Muscle of leg (tissue), 16 donors: ENCODE measurements at places on chromosomes 2 and 18. TPM values are rescaled to one million over a fixed set of nuclear protein-coding genes. Genes with fewer than 3 reads are reported as not detected.

- no peaks in the 10 kb centered on the region for H3K36me3 ChIP-seq
- no peaks in the 10 kb centered on the region for H3K27me3 ChIP-seq
- H3K4me3 ChIP-seq: no peak overlapping the region
- no peak overlapping the region for H3K27ac ChIP-seq
- no peaks in the 10 kb centered on the region for H3K4me1 ChIP-seq
Observed at GRCh38 chr2:47616506-47616905, 166.4 kb upstream of the MSH6 start.

GRCh38 chr2:16330982-16331381 lies 334.7 kb downstream of the CYRIA start:
- H3K4me1 ChIP-seq: peaks cover 12% of the 10 kb centered on the region
- peaks cover 2% of the 10 kb centered on the region for H3K27me3 ChIP-seq
- H3K4me3 ChIP-seq: no peak overlapping the region
- no peak overlapping the region for H3K27ac ChIP-seq
- no peak for DNase-seq

- H3K27me3 ChIP-seq: no peaks in the 10 kb centered on the region
- H3K27ac ChIP-seq: no peak overlapping the region
- DNase-seq: no peak
Observed at GRCh38 chr2:29597035-29597434, 324.4 kb downstream of the ALK start.

GRCh38 chr18:48304906-48305693 lies 104.1 kb downstream of the ZBTB7C start:
- H3K27ac ChIP-seq: no peak overlapping the region
- peaks cover 21% of the 10 kb centered on the region for H3K4me1 ChIP-seq
- H3K4me3 ChIP-seq: no peak overlapping the region
- H3K36me3 ChIP-seq: no peaks in the 10 kb centered on the region
- H3K27me3 ChIP-seq: no peaks in the 10 kb centered on the region

- H3K4me3 ChIP-seq: no peak overlapping the region
- peaks cover 2% of the 10 kb centered on the region for H3K36me3 ChIP-seq
Observed at GRCh38 chr2:6924924-6925409, 7.8 kb downstream of the RNF144A start.

DNA sequence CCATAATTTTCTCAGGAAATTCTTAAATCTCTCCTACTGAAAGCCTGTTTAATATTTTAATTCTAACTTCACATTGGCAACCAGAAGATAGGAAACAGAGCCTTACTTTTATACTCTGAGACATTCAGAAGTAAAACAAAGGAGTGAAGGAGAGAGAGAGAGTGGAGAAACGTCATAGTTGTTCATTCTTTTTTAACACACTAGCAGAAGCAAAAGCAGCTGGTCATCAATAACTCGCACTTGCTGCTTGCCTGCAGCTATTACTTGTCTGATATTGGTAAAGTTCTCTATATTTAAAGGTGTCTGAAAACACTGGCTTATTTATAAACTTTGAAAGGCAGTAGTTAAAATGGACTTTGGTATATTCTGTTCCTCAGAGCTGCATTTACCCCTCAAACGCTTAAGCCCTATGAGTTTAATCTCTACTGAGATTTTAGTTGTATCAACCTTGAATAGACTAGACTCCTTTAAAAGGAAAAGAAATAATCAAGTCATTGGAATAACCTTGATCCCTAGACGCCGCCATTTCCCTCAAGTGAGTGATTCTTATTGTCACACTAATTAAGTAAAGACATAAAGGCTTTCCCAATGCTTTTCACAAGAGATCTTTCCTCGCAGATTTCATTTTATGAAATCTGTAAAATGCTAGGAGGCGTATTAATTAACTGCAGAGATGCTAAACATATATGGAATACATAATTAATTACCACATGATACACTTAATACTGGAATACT lies 182.0 kb downstream of the PID1 start:
- H3K27me3 ChIP-seq: no peaks in the 10 kb centered on the region
- no peak for DNase-seq
- no peak overlapping the region for H3K27ac ChIP-seq
- peaks cover 5% of the 10 kb centered on the region for H3K4me1 ChIP-seq
- H3K4me3 ChIP-seq: no peak overlapping the region
- H3K36me3 ChIP-seq: no peaks in the 10 kb centered on the region

- no peaks in the 10 kb centered on the region for H3K27me3 ChIP-seq
- no peak overlapping the region for H3K27ac ChIP-seq
- no peaks in the 10 kb centered on the region for H3K36me3 ChIP-seq
- H3K4me3 ChIP-seq: no peak overlapping the region
- H3K4me1 ChIP-seq: peaks cover 12% of the 10 kb centered on the region
Observed at GRCh38 chr2:47251404-47251675, 96.2 kb upstream of the STPG4 start.

GRCh38 chr2:98464772-98465310 lies 20.2 kb downstream of the INPP4A start:
- peak; percentile 53 for DNase-seq
- peak overlapping the region; percentile 56 for H3K27ac ChIP-seq
- no peak overlapping the region for H3K4me3 ChIP-seq

- H3K36me3 ChIP-seq: peaks cover 5% of the 10 kb centered on the region
- H3K4me1 ChIP-seq: peaks cover 12% of the 10 kb centered on the region
- H3K27ac ChIP-seq: no peak overlapping the region
- H3K4me3 ChIP-seq: no peak overlapping the region
- no peaks in the 10 kb centered on the region for H3K27me3 ChIP-seq
Observed at GRCh38 chr2:151762694-151763093, 28.4 kb upstream of the NEB start.

DNA sequence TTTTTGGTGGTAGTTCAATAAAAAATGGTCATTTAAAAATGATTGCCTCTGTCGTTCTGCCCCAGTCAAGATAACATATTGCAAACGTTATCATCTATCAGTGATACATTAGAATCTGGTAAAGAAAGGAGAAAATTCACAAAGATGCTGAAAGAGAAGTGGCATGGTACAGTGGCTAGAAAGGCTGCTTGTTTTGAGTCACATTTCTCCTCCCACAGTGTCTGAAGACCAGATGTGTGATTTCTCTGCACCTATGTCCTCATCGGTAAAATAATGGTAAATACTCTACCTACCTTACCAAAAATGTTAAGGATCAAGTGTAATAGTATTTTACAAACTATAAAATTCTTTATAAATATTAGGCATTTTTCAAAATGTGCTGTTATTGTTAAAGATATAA lies 76.1 kb upstream of the NOSTRIN start:
- H3K27me3 ChIP-seq: no peaks in the 10 kb centered on the region
- no peak overlapping the region for H3K27ac ChIP-seq
- no peak for DNase-seq
- H3K4me3 ChIP-seq: no peak overlapping the region
- peaks cover 3% of the 10 kb centered on the region for H3K4me1 ChIP-seq

GRCh38 chr2:40160751-40161218 lies 291.1 kb downstream of the SLC8A1 start:
- no peaks in the 10 kb centered on the region for H3K36me3 ChIP-seq
- H3K4me1 ChIP-seq: peaks cover 11% of the 10 kb centered on the region
- no peak overlapping the region for H3K27ac ChIP-seq
- H3K4me3 ChIP-seq: no peak overlapping the region
- DNase-seq: peak; percentile 63

DNA sequence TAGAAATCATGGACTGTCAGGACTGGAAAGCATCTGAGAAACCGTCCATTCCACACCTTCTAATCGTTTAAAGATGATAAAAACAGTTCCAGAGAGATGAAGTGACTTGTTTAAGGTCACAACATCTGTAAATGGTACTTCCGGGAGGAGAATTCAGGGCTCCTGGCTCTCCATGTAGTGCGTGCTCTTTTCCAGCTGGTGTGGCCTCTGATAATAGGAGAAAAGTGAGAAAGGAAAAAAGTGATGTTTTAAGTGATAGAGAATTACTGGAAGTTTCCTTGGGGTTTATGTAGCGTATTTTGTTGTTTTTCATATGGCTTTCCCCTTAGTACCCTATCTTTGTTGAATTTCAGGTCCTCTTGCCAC lies 663 bp downstream of the C2orf49 start:
- DNase-seq: no peak
- H3K27me3 ChIP-seq: no peaks in the 10 kb centered on the region
- peaks cover 27% of the 10 kb centered on the region for H3K36me3 ChIP-seq
- peak overlapping the region; percentile 75 for H3K4me3 ChIP-seq
- H3K4me1 ChIP-seq: peaks cover 9% of the 10 kb centered on the region

DNA sequence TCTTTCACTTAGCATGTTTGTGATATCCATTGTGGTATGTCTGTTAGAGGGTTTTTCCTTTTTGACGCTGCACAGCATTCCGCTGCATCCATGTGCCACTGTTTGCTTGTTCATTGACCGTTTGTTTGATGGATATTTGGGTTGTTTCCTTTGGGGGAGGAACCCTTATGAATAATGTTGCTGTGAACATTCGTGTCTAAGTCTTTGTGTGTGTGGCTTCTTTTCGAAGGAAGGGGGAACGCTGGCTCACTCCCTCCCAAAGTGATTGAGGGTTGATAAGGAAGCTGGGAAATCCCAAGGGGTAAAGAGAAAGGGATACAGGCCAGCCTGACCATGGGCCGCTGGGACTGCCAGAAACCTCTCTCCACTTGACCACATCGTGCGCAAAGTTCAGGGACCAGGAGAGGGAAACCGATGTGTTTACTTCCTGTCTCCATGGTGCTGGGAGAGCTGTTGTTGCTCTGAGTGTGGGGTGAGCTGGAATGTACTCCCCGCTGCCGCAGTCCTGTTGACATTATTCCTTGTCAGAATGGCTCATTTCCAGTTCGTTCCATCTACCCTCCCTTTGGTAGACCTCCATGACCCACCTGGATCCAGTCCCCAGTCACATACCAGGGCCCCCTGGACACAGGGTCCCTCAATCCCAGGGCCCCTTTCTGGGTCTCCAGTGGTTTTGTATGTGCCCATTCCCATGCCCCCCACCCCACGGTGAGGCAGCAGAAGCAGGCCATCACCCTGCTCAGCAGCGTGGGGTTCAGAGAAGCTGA lies 39.6 kb downstream of the HS1BP3 start:
- H3K27me3 ChIP-seq: no peaks in the 10 kb centered on the region
- no peaks in the 10 kb centered on the region for H3K36me3 ChIP-seq
- peaks cover 67% of the 10 kb centered on the region for H3K4me1 ChIP-seq
- peak overlapping the region; percentile 81 for H3K27ac ChIP-seq
- DNase-seq: peak; percentile 97

DNA sequence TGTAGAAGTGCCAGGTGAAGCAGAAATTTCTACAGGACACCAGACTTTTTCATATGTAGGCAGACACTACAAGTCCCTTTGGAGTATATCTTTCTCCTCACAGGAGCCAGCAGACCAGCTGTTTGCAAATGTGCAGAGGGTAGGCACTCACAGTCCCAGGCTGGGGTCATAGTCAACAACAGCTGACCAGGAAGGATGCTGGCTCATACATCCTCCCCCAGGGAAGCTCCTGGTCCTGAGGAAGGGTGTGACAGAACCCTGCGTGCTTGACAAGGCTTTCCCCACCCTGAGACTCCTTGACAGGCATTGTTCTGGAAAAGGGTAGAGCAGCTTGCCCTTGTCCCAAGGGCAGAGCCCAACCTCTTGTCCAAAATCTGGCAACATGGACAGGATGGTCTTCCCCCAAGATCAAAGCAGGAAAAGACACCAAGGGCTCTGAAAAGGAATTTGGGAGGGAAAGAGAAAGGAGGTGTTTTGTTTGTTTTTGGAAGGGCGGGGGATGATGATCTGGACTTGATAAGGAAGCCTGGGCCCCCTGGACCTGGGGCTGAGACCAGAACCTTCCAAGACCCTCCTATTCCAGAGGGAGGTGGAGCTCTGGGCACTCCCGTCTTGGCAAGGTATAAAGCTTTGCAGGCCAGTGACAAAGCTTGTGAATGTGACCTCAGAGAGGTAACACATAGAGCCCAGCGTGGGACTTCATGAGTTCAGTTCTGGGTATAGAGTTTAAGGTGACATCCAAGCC lies 87.1 kb downstream of the GFPT1 start:
- H3K27ac ChIP-seq: no peak overlapping the region
- H3K27me3 ChIP-seq: no peaks in the 10 kb centered on the region
- no peaks in the 10 kb centered on the region for H3K36me3 ChIP-seq
- peak; percentile 48 for DNase-seq
- no peak overlapping the region for H3K4me3 ChIP-seq

DNA sequence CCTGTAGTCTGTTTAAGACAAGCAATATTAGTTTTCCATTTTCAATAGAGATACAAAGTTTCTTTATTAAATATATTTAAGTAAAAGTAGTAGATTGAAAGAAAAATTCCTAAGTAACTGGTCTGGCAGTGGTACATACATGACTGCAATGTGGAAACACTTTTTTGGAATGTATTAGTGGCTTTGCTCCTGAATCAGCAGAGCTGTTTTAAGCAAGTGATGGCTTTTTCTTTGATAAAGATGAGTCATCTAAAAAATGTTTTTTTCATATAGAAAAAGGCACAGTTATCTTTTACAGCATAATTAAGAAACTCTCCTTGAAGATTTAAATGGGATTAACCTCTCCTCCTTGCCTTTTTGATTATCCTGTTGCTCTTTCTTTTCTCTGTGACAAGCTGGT lies 34.9 kb downstream of the KDM3A start:
- DNase-seq: peak; percentile 32
- no peak overlapping the region for H3K27ac ChIP-seq
- H3K36me3 ChIP-seq: peaks cover 67% of the 10 kb centered on the region
- H3K4me3 ChIP-seq: no peak overlapping the region
- H3K4me1 ChIP-seq: no peaks in the 10 kb centered on the region

Gene LIPT1
- total RNA-seq: 8.1 TPM

Gene AQP12A
- not detected for total RNA-seq

Gene CFC1
- not detected for total RNA-seq

Gene ANKRD30B
- total RNA-seq: under 0.01 TPM

Gene FLACC1
- 2.3 TPM for total RNA-seq

Gene NYAP2
- 0.40 TPM for total RNA-seq
